ENCODE measurements at places on chromosomes 12 and 14.

DNA sequence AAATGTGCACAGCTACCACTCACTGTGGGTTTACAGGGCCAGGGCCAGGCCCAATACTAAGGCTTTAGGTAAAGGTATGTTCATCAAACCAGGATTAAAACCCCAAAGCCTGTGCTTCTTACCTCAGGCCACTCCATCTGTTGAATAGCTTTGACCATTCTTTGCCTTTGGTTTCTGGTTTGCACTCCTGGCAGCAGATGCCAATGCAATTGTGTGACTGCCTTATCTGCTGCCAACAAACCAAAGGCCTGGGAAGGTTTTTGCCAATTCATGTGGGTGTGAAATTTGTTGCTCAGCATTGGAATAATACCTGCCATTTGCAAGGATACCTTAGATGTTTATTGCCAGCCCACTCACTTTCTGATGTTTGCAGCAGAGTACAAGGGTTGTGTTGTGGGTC is 221.6 kb downstream of the C12orf75 start:
- DNase-seq = no peak

GRCh38 chr14:61630399-61631044 is 64.8 kb upstream of the HIF1A start:
- no peak for DNase-seq

DNA sequence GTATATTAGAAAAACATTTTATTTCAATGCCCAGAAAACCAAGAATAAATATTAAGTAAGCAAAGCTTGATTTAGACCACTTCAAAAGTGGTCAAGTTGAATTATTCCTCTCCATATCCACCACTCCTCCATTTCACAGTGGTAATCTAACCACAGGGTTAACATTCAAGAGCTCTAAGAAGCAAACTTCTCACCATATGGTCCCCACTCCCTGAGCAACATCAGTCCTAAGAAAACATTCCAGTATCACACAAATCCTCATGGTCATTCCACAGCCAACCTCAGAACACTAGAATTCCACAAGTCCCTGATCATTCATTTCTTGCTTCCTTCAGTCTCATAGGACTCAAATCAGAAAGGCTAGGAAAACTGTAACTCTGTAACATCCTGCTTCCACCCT is 47.9 kb downstream of the ST8SIA1 start:
- no peak for DNase-seq

GRCh38 chr14:91094772-91095171 is 19.1 kb upstream of the DGLUCY start:
- no peak for DNase-seq
